ENCODE measurements at places on chromosomes 2 and 18. TPM values are rescaled to one million over a fixed set of nuclear protein-coding genes. Genes with fewer than 3 reads are reported as not detected.

The GMCL1 gene
- total RNA-seq = 12.1 TPM

The TCF7L1 gene
- 10.3 TPM for total RNA-seq

The CYP26B1 gene
- total RNA-seq = 14.5 TPM

The UGT1A10 gene
- not detected for total RNA-seq

The WIPF1 gene
- 22.0 TPM for total RNA-seq

The SERPINB12 gene
- not detected for total RNA-seq

The PTPN4 gene
- 19.0 TPM for total RNA-seq

The LONRF2 gene
- 3.3 TPM for total RNA-seq

The MPV17 gene
- 92.9 TPM for total RNA-seq

The FEV gene
- not detected for total RNA-seq

The TP53I3 gene
- 179 TPM for total RNA-seq

The GKN1 gene
- 0.48 TPM for total RNA-seq

The CARF gene
- 0.88 TPM for total RNA-seq

The REV1 gene
- total RNA-seq = 10.3 TPM

The SNTG2 gene
- total RNA-seq = not detected

The ATP6V1B1 gene
- 0.32 TPM for total RNA-seq

The ATP8B1 gene
- 9.8 TPM for total RNA-seq

The UGT1A3 gene
- 0.13 TPM for total RNA-seq

The TRIP12 gene
- total RNA-seq = 87.1 TPM

The RGPD8 gene
- total RNA-seq = 4.4 TPM

The LBX2 gene
- total RNA-seq = 3.5 TPM

The SOWAHC gene
- 17.6 TPM for total RNA-seq

The GBX2 gene
- 3.2 TPM for total RNA-seq

The OTOS gene
- not detected for total RNA-seq

The ACOXL gene
- total RNA-seq = not detected

The TMEFF2 gene
- total RNA-seq = 0.26 TPM

The UGT1A4 gene
- total RNA-seq = 0.05 TPM
